ENCODE measurements at places on chromosomes 16 and 17.

GRCh38 chr17:68693466-68693865 is 92.3 kb upstream of the FAM20A start:
- no peak for DNase-seq

DNA sequence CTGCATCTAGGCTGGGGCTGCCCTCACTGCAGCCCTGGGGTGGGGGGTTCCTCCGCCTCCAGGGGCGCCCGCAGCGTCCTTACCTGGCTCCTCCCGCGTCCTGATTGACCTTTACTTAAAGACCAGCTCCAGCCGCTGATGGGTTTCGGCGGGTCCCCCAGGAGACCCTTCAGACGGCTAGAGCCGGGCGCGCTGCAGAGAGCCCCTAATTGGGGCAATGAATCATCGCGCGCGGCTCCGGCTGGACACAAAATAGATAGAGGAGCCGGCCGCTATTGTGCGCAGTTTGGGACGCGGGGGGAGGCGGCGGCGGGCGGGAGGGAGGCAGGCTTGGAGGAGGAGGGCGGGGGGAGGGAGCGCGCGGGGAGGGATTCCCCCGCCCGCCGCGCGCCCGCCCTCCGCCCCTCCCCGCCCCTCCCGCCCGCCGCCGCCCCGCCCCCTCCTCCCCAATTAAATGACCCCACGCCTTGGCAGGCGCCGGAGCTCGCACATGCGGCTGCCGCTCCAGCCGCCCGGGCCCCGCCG is 56.5 kb upstream of the CIBAR2 start:
- no peak for DNase-seq

DNA sequence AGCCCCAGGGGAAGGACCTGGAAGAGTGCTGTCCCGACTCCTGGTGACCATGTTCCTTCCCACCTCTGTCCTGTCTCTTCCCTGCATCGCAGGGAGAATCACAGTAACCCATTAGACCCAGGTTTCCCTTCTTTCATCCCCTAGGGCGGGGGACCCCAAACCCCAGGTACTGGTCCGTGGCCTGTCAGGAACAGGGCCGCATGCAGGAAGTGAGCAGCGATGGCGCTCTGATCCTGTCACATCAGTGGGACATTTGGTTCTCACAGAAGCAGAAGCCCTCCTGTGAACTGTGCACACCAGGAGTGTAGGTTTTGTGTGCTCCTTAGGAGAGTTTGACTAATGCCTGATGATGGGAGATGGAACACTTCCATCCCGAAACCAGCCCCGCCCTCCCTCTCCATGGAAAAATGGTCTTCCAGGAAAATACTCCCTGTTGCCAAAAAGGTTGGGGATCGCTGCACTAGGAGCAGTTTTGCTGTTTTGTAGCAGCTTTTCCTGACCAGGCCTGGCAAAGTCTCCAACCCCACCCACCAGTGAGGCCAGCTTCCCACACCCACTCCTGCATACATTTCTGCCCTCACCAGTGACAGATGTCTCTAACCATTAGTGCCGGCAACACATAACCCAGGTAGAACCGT is 10.5 kb downstream of the MNT start:
- no peak for DNase-seq

- DNase-seq = no peak
These were observed 611 bp downstream of the BANP start for GRCh38 chr16:87951552-87952538.

DNA sequence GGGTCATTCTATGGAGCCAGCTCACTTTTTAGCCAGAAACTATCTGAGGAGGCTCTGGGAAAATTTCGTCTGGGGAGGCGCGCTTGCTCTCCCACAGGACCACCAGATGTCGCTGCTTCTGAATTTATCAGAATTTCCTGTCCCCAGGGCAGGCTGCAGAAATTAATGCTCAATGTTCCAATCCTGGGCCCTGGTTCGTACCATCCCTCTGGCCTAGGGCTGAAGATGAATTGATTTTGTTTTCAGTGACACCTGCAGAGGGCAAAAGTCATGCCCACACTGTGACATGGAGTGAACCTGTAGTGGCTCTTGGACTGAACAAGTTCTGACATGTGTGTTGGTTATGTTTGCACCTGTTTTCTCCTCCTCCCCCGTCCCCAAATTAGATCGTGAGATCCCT is 482.6 kb downstream of the NPIPA7 start:
- DNase-seq = peak; percentile 8

DNA sequence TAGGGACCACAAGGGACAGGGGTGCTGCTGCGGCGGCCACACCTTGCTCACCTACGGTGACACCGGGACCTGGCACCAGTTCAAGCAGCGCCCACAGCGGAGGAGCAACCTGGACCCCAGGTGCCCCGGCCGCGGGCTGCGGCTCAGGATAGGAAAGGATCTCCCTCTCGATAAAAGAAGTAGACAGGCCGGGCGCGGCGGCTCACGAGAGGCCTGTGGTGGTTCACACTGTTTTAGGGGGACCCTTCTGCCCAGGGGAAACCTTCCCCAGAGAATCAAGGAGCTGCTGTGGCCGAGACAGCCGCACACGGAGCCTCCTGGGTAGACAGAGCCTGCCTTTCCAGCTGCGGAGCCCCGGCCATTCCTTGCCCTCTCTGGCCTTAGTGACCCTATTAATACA is 17.9 kb upstream of the ATP2A3 start:
- DNase-seq = no peak

- DNase-seq = no peak
These were observed 39.0 kb downstream of the ZNF423 start for GRCh38 chr16:49816875-49817274.

DNA sequence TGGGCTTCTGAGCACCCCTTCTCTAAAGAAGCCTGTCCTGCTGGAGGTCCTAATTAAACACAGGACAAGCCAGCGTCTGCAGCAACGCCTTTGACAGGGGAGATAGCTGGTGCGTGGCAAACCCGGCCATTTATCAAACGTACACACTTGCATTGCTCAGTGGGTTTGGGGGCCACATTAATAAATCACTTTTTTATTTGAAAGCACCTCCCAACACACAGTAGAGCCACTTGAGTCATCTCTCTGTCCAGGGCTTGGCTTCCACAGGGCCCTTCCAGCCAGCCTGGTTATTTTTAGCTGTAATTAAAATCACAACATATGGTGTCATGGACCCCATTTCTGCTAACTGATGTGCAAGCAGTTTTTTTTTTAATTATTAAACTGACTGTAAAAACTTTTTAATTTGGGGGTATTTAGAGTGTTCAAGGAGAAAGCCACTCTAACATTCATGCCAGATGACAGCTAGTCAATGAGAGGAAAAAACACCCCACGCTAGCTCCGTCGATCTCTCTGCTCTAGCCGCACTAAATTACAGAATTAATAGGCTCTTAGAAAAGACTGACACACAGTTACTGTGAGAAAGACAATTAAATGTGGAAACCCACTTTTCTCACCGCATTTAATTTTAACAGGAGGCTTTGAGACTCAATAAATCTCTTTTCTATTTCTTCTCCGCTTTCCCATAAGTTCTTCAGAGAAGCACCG is 201.0 kb upstream of the WSCD1 start:
- no peak for DNase-seq

DNA sequence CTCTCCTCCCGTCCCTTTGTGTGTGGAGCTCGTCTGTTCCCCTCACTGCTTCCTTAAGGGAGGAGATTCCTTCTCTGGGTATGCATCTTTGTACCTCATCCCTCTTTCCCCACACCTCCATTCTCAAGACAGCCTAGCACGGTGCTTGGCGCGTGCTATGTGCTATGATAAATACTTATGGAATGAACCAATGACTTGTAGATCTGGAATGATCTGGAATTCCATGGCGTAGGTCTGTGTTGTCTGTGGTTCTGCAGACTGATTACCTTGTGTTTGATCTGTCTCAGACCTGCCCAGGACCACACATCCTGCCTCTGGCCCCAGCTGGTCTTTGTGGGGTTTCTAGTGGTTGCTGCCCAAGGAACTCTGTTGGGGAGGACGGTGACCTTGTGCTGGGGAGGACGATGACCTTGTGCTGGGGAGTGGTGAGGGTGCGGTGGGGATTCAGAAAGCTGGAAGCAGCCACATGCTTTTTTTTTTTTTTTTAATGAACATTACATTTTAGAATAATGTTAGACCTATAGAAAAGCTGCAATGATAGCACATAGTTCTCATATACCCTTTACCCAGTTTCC is 33.5 kb upstream of the ETV4 start:
- DNase-seq = no peak

DNA sequence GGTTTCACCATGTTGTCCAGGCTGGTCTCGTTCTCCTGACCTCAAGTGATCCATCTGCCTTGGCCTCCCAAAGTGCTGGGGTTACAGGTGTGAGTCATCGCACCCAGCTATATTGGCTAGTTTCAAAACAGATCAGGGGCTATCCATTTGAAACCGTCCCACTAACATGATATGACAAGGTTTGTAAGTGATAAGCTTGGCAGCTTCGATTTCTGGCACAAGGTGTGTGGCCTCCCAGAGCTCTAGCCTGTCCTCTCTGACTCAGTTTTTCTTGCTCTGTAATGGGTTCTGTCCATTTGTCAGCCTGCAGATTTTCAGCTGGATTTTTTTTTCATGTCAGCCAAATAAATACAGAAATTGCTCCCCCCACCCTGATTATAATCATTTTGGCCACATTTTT is 31.8 kb upstream of the TENT4B start:
- DNase-seq = no peak

DNA sequence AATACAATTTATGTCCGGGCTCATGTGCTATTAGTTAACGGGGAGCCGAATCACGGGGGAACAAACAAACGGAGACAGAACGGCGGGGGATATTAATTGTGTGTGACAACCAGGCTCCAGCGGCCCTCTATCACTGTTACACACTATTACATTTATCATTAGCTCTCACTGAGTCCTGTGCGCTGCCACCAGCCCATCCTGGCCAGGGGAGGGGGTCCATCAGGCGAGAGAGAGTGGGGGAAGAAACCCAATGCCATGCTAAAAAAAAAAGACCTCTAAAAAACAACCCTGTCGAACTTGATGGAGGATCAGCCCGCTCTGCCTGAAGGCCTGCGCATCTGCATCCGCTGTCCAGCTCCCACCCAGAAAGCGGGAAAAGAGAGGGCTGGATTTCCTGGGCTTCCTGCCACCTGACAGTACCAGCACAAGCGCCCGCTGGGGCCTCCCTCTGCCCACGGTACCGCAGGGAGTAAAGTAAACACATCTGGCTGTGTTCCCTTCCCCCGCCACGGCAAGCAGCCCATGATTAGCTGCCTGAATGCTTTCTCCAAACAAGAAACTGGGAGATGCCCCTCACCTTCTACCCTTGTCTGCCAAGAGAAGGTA is 41.7 kb downstream of the PIPOX start:
- no peak for DNase-seq

DNA sequence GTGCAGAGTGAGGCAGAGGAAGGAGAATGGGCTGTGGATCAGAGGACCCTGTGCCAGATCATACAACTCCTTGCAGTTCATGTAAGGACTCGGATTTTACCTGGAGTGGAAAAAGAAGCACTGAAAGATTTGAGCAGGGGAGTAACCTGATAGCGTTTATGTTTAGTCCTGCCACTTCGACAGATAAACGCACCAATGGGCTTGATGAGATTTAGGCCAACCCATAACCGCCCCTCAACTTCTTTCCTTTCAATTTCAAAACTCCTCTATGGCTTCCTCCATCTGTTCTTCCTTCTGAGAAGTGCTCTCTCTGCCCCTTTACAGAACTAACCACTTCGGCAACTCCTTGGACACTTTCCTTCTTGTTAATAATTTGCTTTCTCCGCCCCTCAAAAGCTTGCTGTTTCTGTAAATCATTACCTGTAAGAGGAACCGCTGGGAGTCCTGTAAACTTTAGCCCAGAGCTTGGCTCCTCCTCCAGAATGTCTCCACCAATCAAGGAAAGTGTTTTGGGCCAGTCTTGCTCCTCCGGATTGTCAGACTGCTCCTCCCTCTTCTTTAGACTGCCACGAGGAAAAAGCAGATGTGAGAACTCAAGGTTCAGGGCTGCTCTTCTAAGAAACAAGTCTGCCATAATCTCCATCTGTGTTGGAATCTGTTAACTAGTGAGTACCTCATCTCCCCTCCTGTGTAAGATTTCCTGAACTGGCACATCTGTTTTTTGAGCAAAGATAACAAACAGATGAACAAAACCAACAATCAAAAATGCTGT is at the start of gene ACSM3:
Gene ACSM3 (plus strand): TSS at position 554 of the 772 bp plus-strand sequence. CDS start 6,021 bp downstream, outside the sequence.
- DNase-seq = peak; percentile 90

DNA sequence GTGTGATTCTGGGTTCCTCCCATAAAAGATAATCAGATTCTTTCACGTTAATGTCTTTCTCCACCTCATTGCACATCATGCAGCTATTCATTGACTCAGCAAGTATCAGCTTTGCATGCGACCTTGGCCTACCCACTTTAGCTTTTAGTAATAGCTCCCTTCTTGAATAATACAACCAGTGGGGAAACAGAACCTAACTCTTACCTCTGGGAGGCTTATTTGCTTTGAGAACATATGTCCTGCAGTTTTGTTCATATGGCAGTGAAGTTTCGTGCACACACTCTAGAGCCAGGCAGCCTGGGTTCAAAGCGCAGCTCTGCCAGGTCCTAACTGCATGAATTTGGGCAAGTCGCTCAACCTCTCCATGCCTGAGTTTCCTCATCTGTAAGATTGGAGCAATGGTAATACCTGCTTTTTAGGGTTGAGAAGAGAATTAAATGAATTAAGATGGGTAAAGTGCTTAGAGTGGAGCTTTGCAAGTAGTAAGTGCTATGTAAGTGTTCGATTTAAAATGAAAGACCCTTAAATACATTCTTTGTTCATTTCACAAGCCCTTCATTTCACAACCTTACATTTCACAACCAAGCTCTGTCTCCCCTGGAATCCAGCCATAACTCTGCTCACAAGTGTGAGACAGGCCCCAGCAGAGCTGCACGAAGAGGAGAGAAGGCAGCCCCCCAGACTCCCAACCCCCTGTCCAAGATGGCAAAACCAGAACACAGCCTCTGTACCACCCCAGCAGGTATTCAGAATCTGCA is 29.3 kb downstream of the MAPT start:
- DNase-seq = no peak

DNA sequence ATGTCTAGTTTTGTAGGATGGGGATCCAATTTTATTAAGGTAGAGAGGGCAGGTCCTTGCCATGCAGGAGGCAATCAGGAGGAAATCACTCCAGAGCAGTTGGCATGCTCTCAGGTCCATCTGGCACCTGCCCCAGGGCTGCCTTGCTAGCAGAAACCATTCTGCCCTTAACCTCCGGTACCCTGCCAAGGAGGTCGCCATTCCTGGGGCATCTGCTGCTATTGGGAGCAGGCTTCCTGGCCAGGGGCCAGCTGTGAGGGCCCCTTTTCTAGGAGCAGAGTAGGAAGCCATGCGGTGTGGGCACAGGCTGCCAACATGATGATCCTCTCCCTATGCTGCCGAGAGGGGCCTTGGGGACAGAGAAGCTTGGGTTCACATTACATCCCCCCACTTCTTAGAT is 47.6 kb upstream of the MGAT5B start:
- DNase-seq = no peak
